Activated T-helper 2 cell treated with anti-CD3 and anti-CD28 coated beads, Interferon-gamma antibody, Interleukin-2, Interleukin-4, amounts not matched to agents 10 μg/mL and 5 μg/mL and 100 μg/mL, durations not matched to agents 14 hours and 24 hours and 36 hours (primary cell): ENCODE measurements at places on chromosomes 1 and 21. TPM values are rescaled to one million over a fixed set of nuclear protein-coding genes. Genes with fewer than 3 reads are reported as not detected.

- DNase-seq, result no peak
- H3K27ac ChIP-seq, result no peak overlapping the region
- peaks cover 9% of the 10 kb centered on the region for H3K4me1 ChIP-seq
- no peaks in the 10 kb centered on the region for H3K27me3 ChIP-seq
Observed at GRCh38 chr1:221085701-221086375, 206.6 kb downstream of the HLX start.

RNU1-1 gene
- total RNA-seq, result 2,033 and 2,369 TPM in 2 replicates

DNA sequence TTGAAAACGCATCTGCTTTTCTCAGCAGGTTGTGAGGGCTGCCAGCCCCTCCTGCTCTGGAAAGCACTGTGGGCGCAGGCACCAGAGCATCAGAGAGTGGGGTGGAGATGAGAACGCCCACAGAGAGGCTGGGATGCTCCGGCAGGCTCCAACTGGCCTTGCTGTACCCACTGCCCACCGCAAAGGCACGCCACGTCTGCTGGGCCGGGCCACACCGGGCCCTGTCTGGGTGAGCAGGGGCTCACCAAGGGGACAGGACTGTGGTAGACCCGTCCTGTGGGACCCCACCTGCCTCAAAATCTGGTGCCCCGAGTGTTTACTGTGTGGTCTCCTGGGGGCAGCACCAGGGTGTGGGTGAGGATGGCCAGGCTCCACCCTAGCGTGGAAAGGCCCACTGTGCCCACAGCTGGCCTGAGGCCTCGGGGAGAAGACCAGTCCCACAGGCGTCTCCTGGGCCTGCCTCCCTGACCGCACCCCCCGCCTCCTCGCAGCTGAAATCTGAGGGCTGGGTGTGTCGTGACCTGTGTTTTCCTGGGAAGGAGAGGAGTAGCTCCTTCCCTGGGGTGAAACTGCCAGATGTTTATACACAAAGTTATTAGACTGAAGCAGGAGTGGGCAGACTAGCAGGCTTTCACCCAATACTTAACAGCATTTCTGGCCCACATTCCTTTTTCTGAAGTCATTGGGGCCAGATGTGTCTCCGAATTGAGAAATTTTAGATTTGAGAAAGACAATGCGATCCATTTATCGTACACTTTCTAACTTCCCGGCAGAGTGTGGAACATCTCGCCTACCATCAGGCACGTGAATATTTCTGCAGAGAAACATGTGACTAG, 53.8 kb downstream of the STUM start:
- H3K36me3 ChIP-seq, result no peaks in the 10 kb centered on the region
- H3K4me3 ChIP-seq, result no peak overlapping the region

DNA sequence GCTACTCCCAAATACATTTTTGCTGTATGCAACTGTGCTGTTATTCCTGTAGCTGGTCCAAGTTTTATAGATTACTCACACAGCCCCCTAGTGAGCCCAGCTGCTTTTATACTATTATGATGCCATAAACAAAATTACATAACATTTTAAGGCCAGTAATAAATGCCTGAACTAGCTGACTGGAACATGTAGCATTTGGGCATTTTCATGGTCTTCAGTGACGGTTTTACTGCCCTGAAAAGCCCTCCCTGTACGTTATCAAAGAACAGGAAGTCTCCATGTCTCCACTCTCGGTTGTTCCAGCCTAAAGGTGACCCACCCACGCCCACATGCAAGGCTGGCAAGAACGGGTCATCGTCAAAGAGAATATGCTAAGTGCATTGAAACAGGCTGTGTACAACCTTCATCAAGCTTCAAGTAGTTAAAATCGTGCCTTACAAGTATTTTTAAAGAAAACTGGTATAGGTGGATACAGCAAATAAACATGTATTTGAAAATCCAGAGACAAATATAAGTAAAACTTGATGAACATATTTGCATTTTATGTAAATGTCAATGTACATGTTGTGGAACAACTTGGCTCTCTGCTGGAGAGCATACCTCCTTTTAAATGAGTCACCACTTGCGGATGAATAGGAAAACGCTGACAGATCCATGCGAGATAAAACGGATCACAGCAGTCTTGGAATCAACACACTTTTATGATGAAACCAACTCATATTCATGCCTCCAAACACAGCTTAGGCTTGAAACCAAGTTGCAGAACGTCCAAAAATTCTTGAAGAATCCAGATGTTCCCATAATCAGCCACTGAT, 520.5 kb downstream of the SMYD3 start:
- H3K36me3 ChIP-seq, result no peaks in the 10 kb centered on the region
- H3K27me3 ChIP-seq, result no peaks in the 10 kb centered on the region
- peaks cover 4% of the 10 kb centered on the region for H3K4me1 ChIP-seq
- H3K27ac ChIP-seq, result no peak overlapping the region

RASSF5 gene
- total RNA-seq, result 180 and 182 TPM in 2 replicates

DNA sequence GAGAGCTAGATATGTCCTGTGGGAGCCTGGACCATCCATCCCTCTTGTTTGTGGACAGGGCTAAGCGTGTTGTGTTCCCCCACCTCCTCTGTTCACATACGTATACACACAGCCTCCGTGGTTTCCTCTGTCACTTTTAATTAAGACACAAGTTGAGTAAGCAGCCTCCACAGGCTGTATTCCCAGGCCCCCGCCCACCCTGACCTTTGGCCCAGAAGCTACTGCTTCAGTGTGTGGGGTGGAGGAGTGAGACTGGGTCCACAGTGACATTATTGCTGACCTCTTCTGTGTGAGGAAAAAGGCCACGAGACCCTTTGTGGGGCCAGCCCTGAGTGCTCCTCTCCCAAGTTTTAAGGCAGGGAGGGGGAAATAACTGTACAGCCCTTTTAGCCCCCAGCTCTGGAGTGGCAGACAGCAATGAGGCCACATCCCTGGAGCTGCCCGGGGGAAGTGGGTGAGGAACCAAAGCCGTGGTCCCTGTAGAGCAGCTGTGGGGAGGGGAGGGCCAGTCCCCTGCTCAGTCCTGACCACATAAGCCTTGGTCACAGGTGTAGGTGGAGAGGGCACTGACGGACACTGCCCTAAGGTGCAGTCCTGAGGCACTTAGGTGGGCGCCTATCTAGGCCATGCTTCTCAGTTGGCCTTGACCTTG, 4.4 kb downstream of the ELOVL1 start:
- peak overlapping the region; percentile 19 for H3K4me3 ChIP-seq
- peaks cover 78% of the 10 kb centered on the region for H3K36me3 ChIP-seq
- H3K27ac ChIP-seq, result peak overlapping the region; percentile 58
- peaks cover 51% of the 10 kb centered on the region for H3K4me1 ChIP-seq
- no peaks in the 10 kb centered on the region for H3K27me3 ChIP-seq

SNX7 gene
- not detected in 2 replicates for total RNA-seq

- H3K4me1 ChIP-seq, result peaks cover 31% of the 10 kb centered on the region
- H3K36me3 ChIP-seq, result peaks cover 67% of the 10 kb centered on the region
- no peak for DNase-seq
- no peak overlapping the region for H3K27ac ChIP-seq
- H3K27me3 ChIP-seq, result no peaks in the 10 kb centered on the region
Observed at GRCh38 chr1:37549341-37549740, 4.8 kb downstream of the SNIP1 start.
